ENCODE measurements at places on chromosomes 4 and X. TPM values are rescaled to one million over a fixed set of nuclear protein-coding genes. Genes with fewer than 3 reads are reported as not detected.

Gene PCDH10
- 1.5 TPM for total RNA-seq

Gene CLDN22
- not detected for total RNA-seq

Gene BEX5
- total RNA-seq: not detected

Gene DKK2
- not detected for total RNA-seq
